ENCODE measurements at places on chromosomes 7 and 10.

GRCh38 chr7:159068488-159068811 lies 76.2 kb downstream of the VIPR2 start:
- DNase-seq: no peak

DNA sequence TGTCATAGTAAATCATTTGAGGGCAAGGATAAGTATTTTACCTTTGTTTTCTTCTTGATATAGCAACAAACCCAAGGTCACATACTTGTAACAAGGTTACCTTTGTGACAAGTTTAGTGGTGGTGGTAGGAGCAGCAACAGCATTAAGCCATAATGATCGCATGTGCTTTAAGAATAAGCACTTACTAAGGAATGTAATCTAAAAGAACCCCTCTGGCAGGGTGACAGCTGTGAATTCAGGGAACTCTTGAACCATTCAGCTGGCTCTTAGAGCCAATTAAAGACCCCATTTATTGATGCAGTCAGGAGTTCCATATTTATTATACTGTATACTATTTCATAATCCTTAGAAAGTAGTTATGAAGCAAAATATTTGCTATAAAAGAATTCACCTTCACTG lies 370.8 kb downstream of the EXOC4 start:
- DNase-seq: no peak

- no peak for DNase-seq
Measured at GRCh38 chr10:124047427-124048152, 45.8 kb downstream of the CHST15 start.

DNA sequence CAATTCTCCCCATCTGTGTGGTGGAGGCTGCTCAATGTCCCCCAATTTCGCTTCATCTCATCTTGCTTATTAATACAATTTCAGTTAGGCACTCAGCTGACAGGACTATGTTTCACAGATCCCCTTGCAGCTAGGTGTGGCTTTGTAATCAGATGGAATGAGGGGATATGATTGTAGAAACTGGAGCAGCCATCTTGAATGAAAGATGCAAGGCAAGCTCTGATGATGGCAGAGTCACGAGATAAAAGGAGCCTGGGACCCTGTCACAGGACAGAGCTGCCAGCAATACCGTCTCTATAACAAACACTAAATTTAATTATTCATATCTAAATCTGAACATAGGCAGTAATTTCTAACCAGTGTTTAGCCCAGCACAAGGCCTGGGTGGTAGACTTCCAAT lies 991 bp upstream of the DLD start:
- DNase-seq: no peak

DNA sequence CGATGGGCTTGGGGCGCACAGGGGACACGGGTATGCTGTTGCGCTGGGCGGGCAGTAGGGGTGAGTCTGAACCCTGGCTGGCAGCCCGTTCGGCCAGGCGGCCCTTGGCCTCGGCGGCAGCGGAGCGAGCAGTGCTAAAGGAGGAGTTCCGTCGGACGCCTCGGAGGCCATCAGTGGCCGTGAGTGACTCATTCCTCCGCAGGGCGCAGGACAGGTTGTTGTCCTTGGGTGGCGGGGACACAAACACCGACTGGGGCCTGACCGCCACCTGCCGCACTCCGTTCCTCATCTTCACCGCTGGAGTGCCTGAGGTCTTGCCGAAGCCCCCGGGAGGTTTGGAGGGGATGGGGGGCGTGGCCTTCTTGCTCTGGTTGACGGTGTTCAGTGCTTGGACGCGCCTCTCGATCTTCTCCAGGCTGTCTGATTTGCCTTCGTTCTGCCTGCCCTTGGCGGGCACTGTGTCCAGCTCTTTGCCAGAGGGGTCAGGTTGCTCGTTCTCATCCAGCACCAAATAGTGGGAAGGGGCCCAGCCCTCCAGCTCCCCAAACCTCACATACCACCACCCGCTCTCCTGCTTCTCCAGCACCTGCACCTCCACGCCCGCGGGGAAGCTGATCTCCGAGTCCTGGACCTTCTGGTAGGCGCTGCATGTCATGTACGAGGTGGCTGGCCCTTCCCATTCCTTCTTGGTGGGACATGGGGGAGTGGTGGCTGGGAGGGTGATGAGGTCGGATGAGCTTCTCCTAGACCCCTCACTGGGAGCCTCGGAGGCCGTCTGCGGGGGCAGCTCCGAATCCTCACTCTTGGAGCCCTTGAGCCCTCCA lies 108.7 kb downstream of the NEURL1 start:
- DNase-seq: no peak

- DNase-seq: peak; percentile 82
Measured at GRCh38 chr7:102425639-102426267, 7.6 kb upstream of the ORAI2 start.

- no peak for DNase-seq
Measured at GRCh38 chr7:139655305-139655704, 122.5 kb downstream of the HIPK2 start.

- DNase-seq: peak; percentile 36
Measured at GRCh38 chr7:4738711-4739527, 36.5 kb upstream of the AP5Z1 start.
